Activated naive CD4-positive, alpha-beta T cell treated with anti-CD3 and anti-CD28 coated beads, Interleukin-2, amount 50 U/mL, for 72 hours (primary cell): ENCODE measurements at places on chromosomes 7 and 10.

- DNase-seq, result no peak
Observed at GRCh38 chr7:16721541-16721940, 32.0 kb upstream of the TSPAN13 start.

GRCh38 chr7:12239806-12240205 lies 28.7 kb downstream of the TMEM106B start:
- DNase-seq, result no peak

- no peak for DNase-seq
Observed at GRCh38 chr10:17379151-17379690, 75.2 kb downstream of the ST8SIA6 start.

DNA sequence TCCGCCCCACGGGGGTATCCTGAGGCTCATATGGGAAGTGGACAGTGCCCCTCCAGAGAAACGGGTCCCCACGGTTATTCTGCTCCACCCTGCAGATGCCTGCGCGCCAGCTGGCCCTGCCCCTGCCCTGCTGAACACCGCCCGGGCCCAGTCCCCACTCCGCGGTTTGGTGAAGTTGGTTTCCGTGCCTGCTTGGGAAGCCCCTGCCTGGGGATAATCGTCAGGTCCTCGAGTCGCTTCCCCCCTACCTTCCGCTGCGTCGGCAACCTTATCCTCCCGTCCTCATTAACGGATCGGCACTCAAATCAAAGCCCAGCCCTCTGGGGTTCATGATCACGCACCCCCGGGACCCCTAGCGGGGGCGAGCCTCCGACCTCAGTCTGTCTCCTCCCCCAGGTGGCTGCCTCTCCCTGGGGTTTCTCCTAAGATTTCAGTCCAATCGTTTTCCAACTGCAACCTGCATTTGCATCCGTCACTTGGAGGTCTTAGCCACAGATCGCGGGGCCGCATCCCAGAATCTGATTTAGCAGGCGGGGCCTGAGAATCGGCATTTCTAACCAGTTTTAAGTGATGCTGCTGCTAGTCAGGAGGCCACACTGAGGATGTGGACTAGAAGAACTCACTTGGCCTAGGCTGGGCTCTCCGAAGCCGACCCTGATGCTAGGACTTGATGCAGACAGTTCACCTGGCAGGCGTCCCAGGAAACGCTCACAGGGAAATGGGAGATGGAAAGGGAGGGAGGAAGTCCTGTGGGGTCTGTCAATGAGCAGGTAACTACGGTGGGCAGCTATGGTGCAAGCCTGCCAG lies 27.6 kb downstream of the WDR86 start:
- no peak for DNase-seq

GRCh38 chr7:47415318-47416212 lies 166.3 kb downstream of the TNS3 start:
- no peak for DNase-seq

DNA sequence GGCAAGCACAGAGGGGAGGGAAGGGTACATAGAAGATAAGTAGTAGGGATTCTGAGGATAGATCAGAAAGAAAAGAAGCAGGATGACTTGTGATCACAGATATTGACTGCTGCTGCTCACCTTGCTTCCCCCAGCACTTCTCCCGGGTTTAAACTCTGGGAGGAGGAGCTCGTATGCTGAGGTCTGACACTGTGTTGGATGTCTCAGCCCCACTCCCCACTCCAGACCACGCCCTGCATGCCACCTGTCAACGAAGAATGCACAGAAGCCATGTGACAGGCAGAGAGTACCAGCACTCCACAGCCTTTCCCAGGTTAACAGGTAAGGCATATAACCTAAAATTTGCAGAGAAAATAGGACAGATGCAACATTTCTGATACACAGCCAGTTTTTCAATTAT lies 388.9 kb downstream of the TNS3 start:
- no peak for DNase-seq

GRCh38 chr7:149770728-149771636 lies 2.4 kb downstream of the ZNF467 start:
- no peak for DNase-seq

DNA sequence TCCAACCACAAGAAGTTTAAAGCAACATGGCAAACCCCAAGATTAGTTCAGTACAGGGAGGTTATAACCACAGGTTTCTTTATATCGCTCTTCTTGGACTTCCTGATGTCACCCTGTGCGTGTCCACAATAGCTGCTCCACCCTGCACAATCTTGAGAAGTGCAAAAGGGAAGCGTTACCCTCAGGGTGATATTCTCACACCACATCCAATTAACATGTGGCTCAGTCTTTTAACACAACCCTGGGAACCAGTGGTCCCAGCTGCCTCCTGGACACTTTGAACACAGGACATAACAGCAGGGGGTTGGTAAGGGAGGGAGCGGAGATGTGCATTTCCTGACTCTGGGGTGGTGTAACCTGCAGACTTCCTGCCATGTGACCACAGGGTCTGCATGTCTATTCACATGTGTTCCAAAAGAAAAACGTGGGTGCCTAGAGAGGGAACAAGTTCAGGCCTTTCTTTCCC lies 64.6 kb downstream of the GSAP start:
- DNase-seq, result peak; percentile 25

DNA sequence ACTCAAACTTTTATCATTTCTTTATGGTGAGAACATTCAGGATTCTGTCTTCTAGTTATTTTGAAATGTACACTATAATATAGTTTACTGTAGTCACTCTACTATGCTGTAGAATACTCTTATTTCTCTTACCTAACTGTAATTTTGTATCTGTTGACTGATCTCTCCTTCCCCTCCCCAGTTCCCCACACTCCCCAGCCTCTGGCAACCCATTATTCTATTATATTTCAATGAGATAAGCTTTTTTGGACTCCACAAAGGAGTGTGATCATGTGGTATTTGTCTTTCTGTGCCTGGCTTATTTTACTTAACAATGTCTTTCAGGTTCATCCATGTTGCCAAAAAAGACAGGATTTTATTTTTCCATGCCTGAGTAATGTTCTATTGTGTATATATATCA lies 71.4 kb upstream of the DYNC1I1 start:
- DNase-seq, result no peak

DNA sequence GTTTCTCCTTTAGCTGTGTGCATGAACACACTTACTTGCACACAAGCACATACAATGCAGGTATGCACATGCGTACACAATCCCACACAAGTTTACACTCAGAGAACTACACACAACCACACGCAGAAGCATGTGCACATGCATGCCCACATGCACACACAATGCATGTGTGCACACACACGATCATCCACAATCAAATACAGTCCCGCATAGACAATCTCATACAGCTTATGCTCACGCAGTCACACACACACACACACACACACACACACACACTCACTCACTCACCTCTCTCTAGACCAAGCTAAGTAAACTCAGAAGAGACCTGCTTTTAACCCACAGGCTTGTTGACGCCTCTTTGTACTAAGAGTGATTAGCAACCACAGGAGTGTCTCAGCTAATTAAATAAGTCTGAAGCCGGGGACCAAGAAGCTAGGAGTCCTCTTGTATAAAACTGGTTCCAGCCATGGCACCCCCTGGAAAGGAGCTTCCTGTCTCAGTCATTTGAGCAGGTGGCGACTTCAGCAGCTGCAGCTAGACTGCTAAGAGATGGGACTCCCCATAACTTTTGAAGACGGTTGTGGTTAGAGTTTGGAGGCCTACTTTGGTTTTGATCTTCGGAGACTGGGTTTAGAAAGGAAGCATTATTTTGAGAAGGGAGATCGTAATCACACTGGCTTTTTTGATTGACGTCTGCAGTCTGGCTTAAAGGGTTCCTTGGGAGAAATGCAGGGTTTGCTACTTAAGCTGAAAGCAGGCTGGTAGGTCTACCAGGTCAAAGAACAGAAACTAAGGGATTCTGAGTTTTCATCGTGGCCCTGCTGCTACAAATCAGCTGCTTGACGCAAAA lies 82.3 kb upstream of the ADRB1 start:
- no peak for DNase-seq

- DNase-seq, result no peak
Observed at GRCh38 chr10:128000471-128001362, 93.8 kb downstream of the PTPRE start.

- DNase-seq, result no peak
Observed at GRCh38 chr10:83538047-83538446, 601.3 kb upstream of the GHITM start.

GRCh38 chr10:1569208-1569607 lies 168.1 kb downstream of the ADARB2 start:
- no peak for DNase-seq

DNA sequence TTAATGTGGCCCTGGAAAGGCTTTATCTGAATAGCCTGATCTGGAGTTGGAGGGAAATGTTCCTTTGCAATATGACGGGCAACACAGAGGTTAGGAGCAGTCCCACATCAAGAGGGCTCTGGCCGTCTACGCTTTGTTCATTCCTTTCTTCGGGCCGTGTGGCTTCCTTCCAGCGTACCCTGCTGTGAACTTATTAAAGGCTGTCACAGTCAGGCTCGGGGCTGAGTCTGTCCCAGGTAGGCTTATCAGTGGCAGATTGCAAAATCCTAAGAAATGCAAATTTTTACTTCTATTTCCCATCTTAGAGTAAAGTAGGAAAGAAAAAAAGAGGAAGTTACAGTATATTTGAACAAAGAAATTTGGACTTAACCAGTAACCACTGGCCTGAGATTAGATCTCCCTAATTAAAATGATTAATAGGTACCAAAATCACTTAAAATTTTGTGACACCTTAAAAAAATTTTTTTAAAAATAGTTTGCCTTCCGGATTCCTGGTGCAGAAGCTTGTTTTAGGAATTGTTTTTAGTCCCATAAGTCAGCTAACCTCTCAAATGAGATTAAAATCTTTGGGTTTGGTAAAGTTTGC lies 453.1 kb upstream of the MKI67 start:
- DNase-seq, result no peak

DNA sequence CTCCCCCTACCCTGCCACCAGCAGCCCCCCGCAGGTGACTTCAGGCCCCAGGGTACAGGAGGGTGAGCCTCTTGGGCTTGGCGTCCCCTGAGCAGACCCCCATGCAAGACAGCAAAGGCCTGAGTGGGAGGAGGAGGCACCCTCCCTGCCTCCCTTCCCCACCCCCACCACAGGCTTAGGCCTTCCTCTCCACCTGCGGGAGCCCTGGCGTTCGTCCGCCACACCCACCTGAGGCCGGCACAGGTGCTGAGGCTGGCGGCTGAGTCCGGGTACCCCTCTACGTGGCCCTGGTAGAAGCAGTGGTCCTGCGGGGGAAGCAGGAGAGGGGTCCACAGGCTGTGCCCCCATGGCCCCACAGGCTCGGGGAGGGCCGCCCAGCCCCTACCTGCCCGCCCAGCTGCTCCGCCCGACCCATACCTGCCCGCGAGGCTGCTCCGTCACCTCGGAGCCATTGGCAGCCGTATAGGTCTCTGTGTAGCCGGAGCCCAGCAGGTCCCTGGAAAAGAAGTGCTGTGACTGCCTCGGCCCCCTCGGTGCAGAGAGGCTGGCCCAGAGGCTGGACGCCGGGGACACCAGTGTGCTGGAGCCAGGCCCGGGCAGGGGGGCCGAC lies 3.0 kb downstream of the ADAM8 start:
- DNase-seq, result no peak

- DNase-seq, result peak; percentile 84
Observed at GRCh38 chr7:27196287-27196767, 3.6 kb downstream of the HOXA13 start.

DNA sequence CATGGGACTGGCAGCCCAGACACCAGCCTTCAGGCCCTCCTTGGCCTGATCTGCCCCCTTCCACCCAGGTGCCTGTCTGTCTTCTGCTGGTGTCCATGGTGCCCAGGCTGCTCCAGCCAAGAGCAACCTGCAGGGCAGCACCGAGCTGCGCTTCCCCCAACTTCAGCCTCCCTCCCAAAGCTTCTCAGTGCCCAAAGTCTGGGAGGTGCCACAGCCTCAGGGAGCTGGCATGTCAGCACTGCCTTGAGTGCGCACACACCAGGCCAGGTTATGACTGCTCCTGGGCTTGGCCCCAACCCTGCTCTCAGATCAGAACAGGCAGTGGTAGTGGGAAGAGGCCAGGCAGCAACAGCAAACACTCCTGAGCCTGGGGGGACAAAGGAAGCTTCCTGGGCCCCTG lies 304.6 kb upstream of the NRG3 start:
- no peak for DNase-seq

- DNase-seq, result no peak
Observed at GRCh38 chr7:29937132-29937531, 52.5 kb downstream of the SCRN1 start.

DNA sequence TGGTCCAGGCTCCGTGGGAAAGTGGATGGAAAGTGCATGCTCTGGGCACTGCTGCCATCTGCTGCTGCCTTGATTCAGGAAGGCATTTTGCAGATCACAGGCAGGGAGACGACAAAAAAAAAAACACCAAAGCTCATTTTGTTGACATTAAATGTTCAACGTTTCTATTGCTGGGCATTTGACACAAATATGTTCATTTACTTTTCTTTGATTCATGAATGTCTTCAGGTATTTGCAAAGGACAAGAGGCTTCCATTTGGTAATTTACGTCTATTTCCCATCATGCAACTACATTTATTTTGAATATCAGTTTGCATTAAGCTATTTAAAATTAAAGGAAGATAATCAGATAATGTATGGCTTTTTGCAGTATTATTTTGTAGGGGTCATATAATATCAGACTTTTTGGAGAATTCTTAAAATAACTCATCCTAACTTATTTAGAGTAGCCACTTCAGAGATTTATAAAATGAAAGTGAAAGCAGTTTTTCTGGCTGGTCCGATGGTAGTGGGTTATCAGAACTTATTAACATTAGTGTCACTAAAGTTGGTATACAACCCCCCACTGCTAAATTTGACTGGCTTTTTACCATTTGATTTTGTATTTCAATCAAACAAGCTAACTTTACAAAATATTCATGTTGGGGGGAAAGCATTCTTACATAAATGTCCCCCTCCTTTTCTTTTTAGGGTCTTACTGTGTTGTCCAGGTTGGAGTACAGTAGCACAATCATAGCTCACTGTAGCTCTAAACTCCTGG lies 65.3 kb downstream of the PDIA4 start:
- peak; percentile 70 for DNase-seq

DNA sequence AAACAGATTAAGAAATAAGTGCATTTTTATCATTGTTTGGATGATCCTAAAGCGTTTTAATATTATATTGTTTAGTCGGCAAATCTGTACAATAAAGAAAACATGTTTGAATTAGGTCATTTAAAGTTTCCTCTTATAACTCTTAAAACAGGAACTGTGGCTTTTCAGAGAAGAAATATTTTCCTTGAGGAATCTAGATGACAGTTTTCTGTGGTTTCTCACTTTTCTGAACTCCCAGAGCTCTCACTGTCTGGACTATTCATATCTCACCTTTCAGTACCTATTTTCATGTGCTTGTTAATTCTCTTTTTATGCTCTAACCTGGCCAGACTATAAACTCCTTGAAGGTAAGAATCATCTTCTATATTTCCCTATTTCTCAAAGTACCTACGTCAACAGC lies 135.1 kb downstream of the CHN2 start:
- no peak for DNase-seq

- no peak for DNase-seq
Observed at GRCh38 chr7:37770838-37771237, 77.6 kb upstream of the NME8 start.

DNA sequence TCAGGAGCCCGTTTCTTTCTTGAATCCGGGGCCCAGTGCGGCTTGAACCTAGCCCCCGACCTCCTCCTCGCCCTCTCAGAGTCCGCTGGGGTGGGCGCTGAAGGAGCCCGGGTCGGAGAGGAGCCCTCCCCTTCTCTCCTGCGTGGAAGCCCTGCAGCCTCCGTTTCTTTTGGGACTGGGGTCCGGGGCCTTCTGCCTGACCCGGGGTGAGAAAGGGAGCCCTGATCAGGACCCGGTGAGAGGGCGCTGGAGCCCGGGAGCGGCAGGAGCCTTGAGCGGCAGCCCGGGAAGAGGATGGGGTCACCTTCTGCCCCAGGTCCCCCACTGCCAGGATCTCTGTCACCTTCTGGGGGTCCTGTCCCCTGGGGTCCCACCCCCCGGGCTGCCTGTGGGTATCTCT lies 162.3 kb downstream of the ZNF33B start:
- no peak for DNase-seq

GRCh38 chr10:121732656-121733445 lies 134.6 kb upstream of the FGFR2 start:
- DNase-seq, result no peak
